Uterine smooth muscle cell (primary cell): ENCODE measurements at places on chromosomes 6 and 20. TPM values are rescaled to one million over a fixed set of nuclear protein-coding genes. Genes with fewer than 3 reads are reported as not detected.

The SLCO4A1 gene
- 2.0 and 4.8 TPM in 2 replicates for total RNA-seq

The ERMARD gene
- total RNA-seq = 28.6 TPM in 2 replicates

The SLC44A4 gene
- total RNA-seq = 0.25 TPM in 1 of 2 replicates, not detected in the other

The ESR1 gene
- 8.2 and 15.1 TPM in 2 replicates for total RNA-seq

The MAP7 gene
- total RNA-seq = 0.44 and 1.4 TPM in 2 replicates

The LZTS3 gene
- 4.3 and 6.5 TPM in 2 replicates for total RNA-seq
